Stimulated activated CD8-positive, alpha-beta memory T cell treated with anti-CD3 and anti-CD28 coated beads, Interleukin-7, amount 100 ng/mL, for 48 hours (primary cell): ENCODE measurements at places on chromosomes 7 and 10.

- DNase-seq: no peak
Observed at GRCh38 chr10:75717126-75717916, 285.9 kb downstream of the LRMDA start.

DNA sequence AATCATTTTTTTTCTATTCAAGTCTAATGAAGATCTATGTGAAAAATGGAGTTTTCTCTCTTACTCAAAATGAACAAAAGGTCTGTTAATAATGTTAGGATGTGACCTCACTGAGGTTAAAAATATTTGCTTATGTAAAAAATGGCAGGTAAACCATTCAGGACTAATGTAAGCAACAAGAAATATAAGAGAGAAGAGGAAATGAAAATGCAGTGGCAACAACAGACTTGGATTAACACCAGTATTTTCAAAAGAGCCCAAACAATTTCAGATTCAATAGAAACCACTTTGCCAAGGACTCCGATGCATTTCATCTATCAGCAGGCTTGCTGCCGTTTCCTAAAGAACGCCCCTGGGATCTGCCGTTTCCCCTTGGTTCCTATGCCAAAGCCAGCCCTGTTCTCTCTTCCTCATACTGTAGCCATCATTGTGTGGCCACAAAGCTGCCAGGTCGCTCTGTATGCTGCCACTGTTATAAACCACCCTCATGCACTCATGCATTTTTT lies 66.4 kb downstream of the MTURN start:
- DNase-seq: no peak

DNA sequence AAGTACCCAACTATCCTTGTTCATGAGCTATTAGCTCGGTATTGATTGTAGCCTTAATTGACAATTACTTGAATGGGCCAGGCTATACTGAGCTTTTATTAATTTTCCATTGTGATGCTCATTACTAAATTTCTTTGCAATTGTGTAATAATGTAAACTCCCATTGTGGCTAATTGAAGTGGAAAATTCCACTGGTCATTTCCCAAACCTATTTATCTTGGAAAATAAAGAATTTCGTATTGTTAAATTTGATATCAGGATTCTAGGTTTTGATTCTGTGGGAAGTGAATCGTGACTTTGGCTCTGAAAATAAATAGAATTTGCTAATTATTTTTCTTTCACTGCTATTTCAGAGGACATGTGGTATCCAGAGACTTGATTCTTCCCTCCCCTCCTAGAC lies 111.0 kb downstream of the RTKN2 start:
- DNase-seq: no peak

- DNase-seq: no peak
Observed at GRCh38 chr7:25617214-25617613, 388.9 kb upstream of the NPVF start.

DNA sequence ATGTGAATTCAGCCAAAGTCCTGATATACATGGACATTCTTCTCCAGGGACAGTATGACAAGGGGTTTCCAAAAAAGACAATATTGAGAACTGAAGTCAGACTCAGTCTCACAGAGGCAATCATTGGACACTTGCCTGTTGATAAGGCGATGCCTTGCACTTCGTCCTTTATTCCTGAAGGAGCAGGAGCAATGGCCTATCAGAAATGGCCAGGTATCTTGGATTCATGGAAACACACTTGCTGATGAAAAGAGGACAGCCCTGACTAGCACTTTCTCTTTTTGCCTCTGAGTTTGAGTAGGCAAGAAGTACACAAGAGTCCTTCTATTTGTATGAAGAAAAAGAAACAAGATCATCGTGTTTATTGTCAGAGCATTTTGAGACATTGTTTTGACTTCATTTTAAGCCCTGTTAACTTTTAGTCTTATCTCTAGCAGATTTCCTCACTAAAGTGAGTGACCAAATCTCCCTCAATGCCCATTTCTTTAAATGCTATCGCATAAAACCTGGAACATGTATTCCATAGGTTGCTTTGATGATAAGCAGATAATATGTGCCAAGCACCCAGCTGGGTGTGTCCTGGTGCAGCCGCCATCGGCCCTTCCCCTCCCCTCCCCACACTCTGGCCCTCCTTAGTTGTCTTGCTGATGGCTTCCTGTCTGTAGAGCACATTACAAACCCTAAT lies 26.6 kb downstream of the ST8SIA6 start:
- DNase-seq: no peak

DNA sequence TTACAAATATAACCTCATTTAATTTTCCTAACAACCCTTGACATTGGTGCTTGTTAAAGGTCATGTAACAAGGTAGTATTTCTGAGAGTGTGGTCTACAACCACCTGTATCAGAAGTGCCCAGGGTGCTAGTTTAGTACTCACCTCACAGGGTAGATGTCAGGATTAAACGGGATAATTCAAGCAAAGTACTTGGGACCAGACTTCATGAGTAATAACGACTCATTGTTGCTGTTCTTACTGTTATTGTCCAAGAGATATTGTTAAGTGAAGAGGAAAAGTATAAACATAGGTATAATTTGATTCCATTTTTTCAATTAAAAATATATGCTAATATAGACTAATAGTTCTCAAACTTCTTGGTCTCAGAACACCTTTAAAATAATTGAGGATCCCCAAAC lies 179.3 kb downstream of the WNT2 start:
- no peak for DNase-seq

DNA sequence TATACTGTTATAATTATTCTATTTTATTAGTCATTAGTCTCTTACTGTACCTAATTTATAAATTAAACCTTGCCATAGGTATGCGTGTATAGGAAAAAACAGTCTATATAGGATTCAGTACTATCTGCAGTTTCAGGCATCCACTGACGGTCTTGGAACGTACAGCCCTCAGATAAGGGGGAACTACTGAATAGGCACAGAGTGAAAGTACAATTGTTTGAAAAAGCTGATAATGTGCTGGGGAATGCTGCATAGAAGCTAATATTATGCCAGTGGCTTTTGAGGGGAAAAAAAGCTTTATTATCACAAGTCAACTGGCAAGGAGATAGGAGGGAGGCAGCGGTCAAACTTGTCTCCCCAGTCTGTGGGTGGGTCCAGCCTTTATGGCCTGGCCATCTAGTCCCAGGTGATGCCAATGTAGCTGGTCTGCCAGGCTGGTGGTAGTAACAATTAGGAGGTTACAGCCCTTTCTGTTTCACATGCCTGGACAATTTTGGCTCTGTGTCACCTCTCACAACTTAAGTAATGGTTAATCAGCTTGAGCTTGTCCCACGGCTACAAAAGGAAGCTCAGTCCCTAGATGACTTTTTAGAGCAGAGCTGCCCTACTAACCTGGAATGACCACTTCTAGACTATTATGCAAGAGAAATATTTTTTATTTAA lies 8.3 kb upstream of the FMC1 start:
- DNase-seq: no peak

DNA sequence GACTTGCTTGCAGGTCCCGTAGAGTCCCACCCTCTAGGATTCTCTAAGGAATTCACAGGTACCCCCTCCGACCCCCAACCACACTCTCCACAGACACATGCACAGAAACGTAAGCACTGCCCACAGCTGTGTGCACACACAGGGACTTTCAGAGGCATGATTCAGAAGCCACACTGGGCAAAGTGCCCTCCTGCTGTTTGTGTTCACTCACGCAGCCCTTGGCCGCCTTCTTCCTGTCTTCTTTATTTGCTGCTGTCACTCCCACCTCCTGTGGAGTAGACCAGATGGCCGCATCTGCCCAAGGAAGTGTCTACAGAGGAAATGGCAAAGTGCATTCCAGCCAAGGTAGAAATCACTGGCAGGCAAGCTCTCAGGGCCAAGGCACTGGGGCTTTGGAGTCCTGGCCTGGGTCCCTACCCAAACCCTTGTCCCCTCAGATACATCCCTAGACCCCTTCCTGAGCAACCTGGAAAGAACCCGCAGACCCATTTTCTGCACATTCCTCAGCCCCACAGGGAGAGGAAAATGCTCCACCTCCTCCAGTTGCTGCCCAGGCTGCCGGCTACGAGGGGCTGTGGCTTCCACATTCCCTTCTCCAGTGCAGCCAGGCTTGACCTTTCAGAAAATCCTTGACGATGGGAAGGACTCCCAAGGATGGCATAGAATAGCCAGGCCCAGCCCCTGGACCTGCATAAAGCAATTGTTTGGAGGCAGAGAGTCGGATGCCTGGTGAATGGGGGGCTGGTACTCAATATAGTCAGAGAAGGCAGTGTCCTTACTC lies 21.6 kb upstream of the GIMAP8 start:
- no peak for DNase-seq

GRCh38 chr10:121598263-121599249 lies at the start of gene FGFR2:
Gene FGFR2 (minus strand): TSS chr10:121598444. CDS start chr10:121593817, 4,627 bp downstream.
- DNase-seq: no peak

DNA sequence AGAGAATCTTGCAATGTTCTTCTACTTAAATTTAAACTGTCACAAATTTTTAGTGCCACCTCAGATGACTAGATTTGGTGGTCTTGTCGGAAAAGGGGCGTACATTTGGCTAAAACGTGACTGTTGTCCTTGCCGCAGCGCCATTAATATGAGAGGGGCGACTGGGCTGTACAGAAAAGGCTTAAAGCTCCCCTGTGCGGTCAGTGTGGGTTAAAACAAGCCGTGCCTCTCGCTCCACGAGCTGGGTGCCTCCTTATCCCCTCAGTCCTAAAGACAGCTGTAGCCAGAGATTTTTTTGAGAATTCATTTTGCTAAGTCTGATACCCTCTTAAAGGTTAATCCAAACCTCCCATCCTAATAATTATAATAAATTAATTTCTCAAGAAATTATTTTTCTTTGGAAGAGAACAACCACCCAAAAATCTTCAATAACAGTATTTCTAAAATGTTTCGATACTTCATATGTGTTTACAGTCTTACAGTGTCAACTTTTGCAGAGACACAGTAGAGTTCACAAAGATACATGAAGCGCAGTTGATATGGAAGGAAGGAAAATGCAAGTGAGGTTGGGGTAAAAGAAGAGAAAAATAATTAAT lies 68.6 kb downstream of the C7orf25 start:
- no peak for DNase-seq

DNA sequence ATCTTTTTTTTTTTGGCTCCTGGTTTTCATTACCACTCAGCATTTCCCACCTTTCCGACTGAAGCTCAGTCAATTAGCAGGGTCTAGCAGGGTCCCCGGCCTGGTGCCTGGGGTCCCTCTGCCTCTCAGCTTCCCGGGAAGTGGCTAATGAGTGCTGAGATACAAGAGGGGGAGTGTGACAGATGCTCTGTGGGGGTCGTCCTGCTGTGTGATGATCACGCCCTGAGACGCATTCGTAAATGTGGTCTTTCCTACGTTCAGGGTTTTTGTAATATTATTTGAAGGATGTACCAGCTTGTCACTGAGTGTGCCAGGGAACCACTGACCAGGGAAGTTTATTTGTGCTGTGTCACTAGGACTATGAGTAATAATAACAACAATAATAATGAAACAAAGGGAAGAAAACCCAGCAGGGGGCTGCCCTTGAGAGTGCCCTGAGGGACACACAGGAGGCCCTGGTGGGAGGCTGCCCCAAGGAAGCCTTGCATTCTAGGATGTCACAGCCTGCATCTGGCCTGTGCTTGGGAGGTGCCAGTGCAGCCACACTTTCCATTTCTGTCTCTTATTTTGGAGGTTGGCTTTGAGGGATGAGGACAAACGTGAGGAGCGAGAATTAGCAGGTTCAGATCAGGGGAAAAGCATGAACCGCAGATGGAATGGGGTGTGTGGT lies 337.8 kb downstream of the ADARB2 start:
- no peak for DNase-seq

DNA sequence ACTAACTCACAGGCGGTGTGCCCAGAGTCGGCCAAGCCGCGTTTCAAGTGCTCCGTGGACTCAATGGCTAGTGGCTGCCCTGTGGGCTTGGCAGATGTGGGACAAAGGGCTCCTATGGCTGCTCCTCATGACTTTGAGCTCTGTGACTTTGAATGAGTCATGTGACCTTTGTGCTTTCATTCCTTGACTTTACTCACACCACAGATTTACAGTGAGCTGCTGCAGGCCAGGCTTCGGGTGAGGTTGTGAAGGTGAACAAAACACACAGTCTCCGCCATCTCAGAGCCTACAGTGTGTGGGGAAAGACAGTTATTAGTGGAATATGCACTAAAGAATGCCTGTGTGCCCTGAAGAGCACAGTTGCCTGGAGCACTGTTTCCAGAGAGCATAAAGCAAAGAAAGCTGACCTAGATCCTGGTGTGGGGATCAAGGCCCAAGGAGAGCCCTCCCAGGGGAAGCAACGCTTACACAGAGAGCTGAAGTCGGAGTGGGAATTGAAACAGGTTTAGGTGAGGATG lies 29.7 kb upstream of the PLEKHA1 start:
- DNase-seq: no peak
